ENCODE measurements at places on chromosomes 7 and 10.

- DNase-seq: no peak
These were observed 207.1 kb downstream of the KCNMA1 start for GRCh38 chr10:77430530-77430929.

- no peak for DNase-seq
These were observed 122.5 kb downstream of the KIAA1217 start for GRCh38 chr10:24331457-24331856.

GRCh38 chr10:93079663-93080349 lies 6.1 kb downstream of the CYP26A1 start:
- DNase-seq: no peak

DNA sequence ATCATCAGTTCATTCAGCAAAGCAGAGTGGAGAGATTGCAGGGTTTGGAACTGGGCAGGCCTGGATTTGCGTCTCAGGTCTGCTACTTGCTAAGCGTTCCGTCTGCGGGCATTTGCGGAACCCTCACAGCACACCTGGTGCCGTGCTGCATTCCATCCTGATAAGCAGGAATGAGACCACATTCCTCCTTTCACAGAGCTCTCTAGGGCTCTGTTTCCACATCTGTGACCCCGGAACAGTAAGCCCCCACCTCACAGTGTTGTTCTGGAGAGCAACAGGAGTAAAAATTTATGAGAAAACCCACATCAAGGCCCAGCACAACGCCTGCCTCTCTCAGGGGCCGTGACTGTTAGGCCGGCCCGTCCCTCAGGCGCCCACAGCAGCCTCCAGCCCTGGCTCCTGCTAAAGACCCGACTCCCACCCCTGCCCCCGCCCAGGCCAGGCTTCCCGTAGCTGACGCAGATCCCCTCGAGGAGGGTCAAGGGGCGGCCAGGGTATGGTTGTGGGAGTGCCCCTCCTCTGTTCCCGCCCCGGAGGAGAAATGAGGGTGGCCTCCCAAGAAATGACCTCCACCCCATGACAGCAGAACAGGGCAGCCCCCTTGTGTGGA lies 128.9 kb downstream of the RGS10 start:
- DNase-seq: no peak

GRCh38 chr10:11863353-11864109 lies 40.4 kb downstream of the PROSER2 start:
- DNase-seq: no peak

- no peak for DNase-seq
These were observed 48.8 kb downstream of the SH3PXD2A start for GRCh38 chr10:103806395-103807187.

- DNase-seq: no peak
These were observed 1396.5 kb upstream of the CELF2 start for GRCh38 chr10:9621216-9621615.

GRCh38 chr10:122494833-122495232 lies 33.5 kb downstream of the HTRA1 start:
- DNase-seq: no peak

GRCh38 chr10:52187521-52188258 lies 126.4 kb upstream of the DKK1 start:
- no peak for DNase-seq

- DNase-seq: no peak
These were observed 130.5 kb upstream of the PFKP start for GRCh38 chr10:2936816-2937215.

- DNase-seq: no peak
These were observed 37.5 kb downstream of the AKR1C8 start for GRCh38 chr10:5147255-5147980.

DNA sequence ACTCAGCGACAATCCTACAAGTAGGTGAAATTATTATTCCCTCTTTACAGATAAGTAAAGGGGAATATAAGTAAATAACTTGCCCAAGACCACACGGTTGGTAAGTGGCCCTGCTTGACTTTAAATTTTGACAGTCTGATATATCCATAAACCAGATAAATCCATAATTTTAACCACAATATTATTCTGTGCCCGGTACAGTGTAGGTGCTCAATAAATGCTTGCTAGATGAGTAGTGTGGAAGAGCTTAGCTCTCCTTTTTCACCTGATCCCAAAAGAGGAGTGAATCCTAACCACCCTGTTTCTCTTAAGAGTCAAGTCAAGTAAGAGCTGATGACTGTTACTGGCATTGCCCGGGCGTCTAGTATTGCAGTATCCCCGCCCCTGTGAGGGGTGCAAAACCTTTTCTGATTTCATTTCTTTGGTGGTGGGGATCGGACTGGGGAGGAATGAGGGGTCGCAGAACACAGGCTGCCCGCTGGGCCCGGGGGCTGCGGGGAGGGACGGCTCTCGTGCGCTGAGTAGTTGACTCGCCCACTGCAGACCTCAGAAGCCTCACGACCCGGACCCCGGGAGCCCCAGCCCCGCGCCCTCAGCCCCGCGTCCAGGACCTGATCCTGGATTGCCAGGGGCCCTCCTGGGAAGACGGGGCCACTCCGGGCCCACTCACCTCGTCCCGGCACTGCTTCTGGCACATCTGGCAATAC lies 490 bp downstream of the KIN start:
- no peak for DNase-seq

DNA sequence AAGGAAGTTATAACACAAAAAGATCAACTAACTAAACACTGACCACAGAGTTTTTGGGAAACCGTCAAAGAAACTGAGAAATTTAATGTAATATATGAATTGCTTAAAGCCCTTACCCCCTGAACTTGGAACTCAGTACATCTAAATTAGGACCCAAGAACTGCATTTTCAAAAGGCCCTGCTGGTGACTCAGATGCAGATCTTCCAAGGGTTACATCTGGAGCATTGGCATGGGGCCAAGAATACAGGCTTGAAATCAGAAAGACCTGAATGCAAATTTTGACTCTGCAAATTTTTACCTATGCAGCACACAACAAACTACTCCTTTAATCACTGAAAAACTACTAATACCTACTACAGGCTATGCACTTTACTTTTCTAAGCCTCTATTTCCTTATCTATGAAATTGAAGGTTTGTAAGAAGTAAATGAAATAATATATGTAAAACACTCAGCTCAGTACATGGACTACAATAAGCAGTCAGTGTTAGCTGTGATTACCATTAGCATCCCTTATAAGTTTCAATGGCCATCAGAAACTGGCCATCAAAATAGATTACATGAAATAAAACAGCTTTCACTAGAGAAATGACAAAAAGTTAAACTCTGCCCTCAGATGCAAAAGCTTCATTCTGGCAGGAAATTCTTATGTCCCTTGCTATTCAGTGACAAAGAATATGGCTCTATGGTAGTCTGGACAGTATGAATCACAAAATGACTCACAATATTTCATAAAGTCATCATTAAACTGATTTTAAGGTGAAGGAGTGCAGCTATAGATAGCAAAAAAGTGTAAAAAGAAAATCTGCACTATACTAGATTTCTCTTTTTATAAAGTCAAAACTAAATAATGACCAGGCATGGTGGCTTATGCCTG lies 43.6 kb downstream of the NSUN6 start:
- DNase-seq: peak; percentile 7

- no peak for DNase-seq
These were observed 6.6 kb downstream of the TFPI2 start for GRCh38 chr7:93883917-93884345.

GRCh38 chr10:123442901-123443300 lies 223.3 kb upstream of the GPR26 start:
- DNase-seq: no peak

GRCh38 chr7:106283831-106284713 lies 711 bp downstream of the NAMPT start:
- no peak for DNase-seq

DNA sequence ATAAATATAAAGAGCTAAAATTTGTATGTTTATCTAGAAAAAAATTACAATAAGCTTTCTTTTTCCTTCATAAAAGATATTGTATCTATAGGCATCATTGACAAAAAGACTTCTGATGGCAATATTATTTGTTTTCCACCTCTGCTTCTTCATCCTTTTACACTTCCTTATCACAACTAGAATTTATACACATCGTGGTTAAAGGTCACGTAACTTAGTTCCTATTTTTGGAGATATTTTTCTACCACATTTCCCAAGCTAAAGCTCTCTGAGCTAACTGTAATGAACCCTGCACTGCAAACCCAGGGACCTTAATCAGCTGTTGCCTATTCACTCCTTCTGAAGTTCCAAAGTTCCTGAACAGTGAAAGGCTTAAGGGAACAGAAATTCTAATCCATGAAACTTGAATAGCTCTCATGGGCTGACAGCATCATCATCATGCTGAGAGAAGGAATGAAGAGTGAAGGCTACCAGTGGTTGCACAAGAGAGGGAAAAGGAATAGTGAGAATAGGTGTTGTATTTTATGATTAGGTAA lies 106.1 kb upstream of the SLC13A1 start:
- no peak for DNase-seq

DNA sequence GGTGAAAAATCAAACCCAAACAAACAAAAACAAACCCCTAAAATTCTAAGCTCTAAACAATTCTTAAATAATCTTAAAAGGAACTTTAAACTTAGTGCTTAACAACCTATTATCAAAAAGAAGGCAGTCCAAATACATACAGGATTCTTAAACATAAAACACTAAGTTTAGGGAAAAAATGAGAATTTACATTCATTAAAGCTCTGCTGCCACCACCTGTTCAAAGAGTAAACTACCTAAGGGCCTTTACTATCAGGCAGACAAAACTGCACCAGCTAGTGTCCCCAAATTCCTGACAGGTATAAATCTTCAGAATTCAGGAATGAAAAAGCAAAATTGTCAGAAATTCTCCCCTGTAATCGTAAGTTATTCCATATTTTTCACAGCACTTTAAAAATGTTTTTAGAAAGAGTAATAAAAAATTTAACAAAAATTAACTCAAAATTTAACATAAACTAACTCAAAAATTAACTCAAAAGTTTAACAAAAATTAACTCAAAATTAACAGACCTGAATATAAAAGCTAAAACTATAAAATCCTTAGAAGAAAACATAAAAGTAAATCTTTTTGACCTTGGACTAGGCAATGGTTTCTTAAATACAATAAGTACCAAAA lies 55.1 kb downstream of the PDZD8 start:
- DNase-seq: no peak

DNA sequence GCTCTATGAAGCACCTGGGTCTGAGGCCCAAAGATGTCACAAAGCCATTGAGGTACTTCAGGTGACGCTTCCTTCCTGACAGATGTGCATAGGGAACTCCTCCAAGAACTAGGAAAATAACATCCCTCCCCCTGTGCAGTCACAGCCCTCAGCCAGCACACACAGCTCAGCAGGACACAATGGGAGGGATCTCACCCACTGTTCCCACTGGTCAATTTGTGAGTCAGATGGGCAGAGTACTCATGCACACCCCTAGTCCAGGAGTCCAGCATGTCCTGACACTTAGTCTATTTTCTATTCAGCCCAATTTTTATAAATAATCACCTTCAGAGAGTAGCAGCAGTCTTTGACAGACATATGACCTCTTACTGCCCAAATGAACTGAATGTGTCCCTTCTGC lies 60.7 kb upstream of the PFKP start:
- DNase-seq: no peak

GRCh38 chr10:49230004-49230403 lies 41.8 kb upstream of the TMEM273 start:
- DNase-seq: no peak

DNA sequence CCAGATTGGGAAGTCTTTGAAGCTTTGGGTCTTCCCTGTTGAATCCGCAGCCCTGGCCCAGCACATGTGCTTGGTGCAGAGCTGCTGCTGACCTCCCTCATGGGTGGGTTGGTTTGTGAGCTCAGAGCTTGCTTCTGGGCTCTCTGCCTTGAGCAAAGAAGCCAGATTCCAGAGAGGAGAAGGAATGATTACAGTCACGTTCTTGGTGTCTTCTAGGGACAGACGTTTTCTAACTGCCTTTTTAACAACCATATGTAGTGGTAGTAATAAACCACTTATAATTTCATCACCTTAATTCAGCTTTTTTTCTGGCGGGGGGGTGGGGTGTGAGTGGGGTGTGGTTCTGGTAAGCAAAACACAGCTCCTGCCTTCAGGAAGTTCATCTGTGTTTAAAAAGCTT lies 39.5 kb downstream of the LRMDA start:
- no peak for DNase-seq

GRCh38 chr7:101538596-101539459 lies 90.3 kb downstream of the MYL10 start:
- DNase-seq: peak; percentile 10

DNA sequence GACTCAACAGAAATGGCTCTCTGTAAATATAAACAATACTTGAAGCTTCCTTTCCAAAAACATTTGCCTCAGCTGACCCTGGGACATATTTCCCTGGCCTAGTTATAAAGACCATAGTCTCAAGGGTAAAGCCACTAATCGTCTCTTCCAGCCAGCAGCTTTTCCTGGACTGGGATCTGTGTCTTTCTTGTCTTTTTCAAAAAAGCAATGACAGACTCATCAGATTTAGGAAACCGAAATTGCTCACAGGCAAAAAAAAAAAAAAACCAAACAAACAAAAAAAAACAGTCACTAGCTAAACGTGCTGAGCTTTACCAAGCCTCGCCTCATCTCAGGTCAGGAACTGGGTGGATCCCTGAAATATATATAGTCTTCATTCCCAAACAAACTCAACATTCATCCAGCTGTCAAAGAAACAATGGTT lies 23.5 kb downstream of the STN1 start:
- no peak for DNase-seq

DNA sequence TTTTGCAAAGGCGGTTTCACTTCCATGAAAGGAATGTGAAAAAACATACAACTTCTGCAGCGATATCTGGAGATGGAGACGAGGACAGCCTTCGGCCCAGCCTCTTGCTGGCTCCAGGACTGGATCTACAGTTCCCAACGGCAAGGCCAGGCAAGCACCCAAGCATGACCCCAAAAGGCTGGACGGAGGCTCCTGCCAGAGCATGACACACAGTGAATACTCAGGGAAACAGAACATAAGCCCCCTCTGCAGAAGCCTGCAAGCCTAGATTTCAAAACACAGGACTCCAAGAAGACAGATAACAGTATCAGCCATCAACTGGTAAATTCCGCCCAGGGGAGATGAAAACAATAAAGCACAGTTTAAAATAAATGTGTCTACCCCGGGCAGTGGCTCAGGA lies 3.3 kb upstream of the LRRC27 start:
- no peak for DNase-seq

DNA sequence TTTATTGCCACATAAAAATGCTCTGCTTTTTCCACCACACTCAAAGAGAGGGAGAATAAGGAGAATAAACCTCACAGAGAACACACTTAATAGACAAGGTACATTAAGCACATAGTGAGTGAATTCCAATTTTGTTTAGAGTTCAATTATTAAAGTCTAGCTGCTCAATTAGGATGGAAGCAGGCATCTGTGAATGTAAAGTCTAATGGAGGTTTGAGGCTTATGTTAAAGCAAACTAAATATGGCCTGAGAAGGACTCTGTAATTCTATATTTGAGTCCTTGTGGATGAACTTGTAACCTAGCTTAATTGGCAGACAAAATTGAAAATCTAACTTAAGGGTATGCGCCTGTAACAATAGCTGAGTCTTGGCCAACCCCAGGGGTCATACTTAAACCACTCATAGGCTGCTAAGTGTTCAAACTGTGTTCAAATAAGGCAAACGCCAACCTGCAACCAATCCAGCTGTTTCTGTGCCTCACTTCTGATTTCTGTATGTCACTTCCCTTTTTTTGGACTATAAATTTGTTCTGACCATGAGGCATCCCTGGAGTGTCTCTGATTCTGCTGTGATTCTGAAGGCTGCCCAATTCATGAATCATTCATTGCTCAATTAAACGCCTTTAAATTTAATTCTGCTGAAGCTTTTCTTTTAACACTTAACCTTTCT lies 31.3 kb upstream of the NME8 start:
- no peak for DNase-seq
